Cortex of kidney (tissue), 1 donor: ENCODE measurements at places on chromosomes 2 and 18.

DNA sequence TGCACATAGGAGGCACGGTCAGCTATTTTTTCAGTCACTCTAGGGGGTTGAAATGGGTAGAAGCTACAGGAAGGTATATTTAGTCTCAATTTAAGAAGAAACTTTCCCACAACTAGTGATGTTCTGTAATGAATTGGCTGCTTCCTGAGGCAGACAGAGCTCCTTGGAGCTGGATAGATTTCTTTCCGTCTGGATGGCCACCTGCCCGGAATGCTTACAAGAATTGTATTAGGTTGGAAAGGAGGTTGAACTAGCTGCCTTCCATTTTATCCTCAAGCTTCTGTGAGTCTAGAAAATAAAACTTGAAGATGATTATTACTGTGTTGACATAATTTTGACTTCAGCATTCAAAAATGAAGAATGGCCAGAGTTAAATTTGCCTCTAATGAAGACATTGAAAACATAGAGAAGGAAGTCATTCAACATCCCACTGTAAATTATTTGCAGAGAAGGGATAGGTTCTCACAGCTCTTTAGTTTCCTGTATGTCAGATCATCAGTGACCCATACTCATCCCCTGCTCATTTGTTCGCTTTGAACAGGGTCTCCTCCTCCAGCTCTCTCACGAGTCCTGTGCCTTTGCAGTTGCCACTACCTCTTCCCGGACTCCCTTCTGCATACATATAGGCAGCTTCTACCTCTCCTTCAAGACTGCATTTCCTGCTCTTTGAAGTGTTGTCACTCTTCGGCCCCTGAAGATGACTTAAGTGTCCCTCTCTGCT, 88.8 kb downstream of the CRIM1 start:
- DNase-seq, result no peak

GRCh38 chr2:42106257-42106816, 58.5 kb downstream of the PKDCC start:
- DNase-seq, result no peak

- DNase-seq, result no peak
Measured at GRCh38 chr2:152099367-152100050, 665 bp upstream of the CACNB4 start.

- DNase-seq, result no peak
Measured at GRCh38 chr18:26863122-26863879, 2.2 kb downstream of the AQP4 start.

GRCh38 chr2:120685066-120685973, 50.3 kb upstream of the GLI2 start:
- no peak for DNase-seq
